ENCODE measurements at places on chromosomes 7 and 10.

DNA sequence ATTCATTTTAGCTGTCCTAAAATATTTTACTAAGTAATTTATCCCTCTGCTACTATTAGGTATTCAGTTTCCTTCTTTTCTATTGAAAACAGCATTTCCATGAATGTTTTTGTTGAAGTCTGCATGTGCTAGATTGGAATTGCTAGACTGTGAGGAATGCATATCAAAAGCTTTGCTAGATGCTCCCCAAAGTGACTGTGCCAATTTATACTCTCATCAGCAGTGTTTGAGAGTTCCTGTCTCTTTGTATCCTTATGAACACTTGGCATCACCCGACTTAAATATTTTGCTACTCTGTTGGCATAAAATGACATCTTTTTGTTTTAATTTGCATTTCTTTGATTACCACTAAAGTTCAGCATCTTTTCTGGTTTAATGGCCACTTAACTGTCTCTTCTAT, 45.0 kb upstream of the PRR15 start:
- DNase-seq: no peak

GRCh38 chr10:73590881-73591799, at the start of gene USP54:
Gene USP54 (minus strand): TSS chr10:73591342. CDS start chr10:73575658, 15,684 bp downstream.
- DNase-seq: no peak

DNA sequence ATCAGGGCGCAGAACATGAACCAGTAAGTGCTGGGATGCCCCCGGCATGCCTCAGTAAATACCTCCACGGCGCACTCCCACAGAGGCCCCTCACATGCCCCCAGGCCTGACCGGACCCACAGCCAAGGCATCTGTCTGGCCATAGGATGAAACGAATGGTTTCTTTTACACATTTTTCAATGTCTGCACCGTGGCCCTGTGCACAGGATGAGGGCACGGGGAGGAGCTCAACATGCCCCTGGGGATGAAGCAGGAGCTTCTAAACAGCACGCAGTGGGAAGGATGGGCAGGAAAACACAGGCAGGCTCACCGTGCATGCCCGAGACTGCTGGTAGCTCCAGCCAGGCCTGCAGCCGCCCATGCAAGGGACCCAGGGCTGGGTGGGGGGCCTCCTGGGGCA, 283.3 kb downstream of the TNS3 start:
- no peak for DNase-seq

DNA sequence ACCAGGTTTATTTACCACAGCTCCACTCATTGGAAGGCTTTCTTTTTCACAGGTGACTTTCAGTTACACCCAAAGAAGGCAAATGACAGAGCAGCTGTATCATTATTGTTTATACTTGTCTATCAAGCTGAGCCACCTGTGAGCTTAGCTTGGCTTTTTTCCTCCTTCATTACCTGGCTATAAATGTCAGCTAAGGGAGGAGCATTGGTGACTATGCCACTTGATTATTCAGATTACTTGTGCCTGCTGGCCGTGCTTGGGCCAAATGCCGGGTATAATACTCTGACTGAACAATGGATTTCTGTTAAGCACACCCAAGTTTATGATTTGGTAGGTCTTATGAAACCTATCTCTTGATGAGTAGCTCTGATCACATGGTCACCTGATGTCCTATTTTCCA, 9.9 kb upstream of the GNAT3 start:
- no peak for DNase-seq

GRCh38 chr7:25952261-25953057, 199.5 kb upstream of the NFE2L3 start:
- no peak for DNase-seq

- peak; percentile 95 for DNase-seq
These were observed at the start of gene RAB11FIP2 for GRCh38 chr10:118046395-118047156. Gene RAB11FIP2 (minus strand): TSS chr10:118046941. CDS start chr10:118046163, 778 bp downstream.

GRCh38 chr7:119888251-119888650, 384.7 kb upstream of the KCND2 start:
- no peak for DNase-seq

GRCh38 chr7:88020953-88021665, 87.1 kb downstream of the ADAM22 start:
- DNase-seq: no peak

GRCh38 chr7:67662804-67663203, 666.2 kb downstream of the TYW1 start:
- no peak for DNase-seq

GRCh38 chr7:80869821-80870751, 48.8 kb downstream of the SEMA3C start:
- no peak for DNase-seq

GRCh38 chr10:112792487-112793201, 157.4 kb upstream of the TCF7L2 start:
- no peak for DNase-seq

GRCh38 chr7:75983471-75984129, 10.8 kb downstream of the TMEM120A start:
- no peak for DNase-seq

- no peak for DNase-seq
These were observed 16.5 kb upstream of the DDIT4 start for GRCh38 chr10:72257051-72257892.

DNA sequence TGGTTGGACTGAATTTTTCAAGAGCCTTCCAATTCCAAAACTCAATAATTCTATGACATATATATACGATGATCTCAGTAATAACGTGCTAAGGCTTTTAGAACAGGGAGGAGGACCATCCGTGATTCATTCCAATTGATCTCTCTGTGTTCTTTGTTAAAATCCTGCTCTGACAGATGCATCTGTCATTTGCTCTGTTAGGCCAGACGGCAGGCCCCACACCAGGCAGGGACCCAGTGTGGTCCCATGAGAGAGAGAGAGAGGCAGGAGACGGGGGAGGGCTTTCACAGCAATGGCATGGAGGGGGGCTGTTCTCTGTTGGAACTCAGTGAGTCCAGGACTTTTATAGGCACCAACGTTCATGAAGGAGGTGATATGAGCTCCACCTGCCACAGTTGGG, 160.0 kb upstream of the INSYN2A start:
- no peak for DNase-seq

DNA sequence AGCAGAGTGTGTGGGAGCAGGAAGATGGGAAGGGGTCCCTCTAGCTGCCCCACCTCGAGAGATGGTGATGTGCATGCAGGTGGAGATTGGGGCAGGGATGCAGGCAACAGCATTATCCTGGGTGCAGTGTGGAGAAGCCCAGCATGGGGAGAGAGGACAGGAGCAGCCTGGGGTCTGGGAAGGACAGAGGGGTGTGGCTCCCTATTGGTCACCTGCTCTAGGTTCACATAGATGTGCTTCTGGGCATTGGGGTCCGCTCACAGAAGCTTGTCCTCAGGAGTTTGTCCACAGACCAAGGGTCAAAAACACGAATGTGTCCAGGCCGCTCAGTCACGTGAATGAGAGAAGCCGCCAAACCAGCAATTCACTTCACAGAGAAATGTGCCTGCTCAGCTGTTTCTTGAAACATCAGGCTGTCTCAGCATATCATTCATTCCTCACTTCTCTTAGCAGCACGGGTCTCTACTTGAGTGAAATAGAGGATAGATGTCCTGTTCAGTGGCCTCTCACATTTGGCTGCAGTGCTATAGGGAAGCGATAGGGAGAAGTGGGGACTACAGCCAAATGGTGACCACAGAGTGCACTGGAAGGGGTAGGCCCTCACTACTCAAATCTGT, 11.5 kb upstream of the SLC29A3 start:
- DNase-seq: no peak

DNA sequence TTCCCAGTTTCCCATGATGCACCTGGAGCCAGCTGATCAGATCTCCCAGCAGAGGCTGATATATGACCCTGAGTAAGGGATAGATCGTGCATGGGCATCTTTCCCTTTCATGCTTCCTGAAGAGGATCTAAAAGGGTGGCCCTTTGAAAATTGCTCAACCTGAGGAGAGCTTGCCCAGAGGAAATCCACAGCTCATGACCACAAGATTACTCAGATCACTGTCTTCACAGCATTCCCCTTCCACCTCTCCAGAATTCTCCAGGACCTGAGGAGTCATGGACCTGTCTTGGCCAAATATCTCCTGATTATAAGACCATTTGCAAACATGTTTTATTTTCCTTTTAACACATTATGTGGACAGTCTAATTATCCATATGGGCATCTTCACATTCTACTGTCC, 328.1 kb downstream of the LHFPL3 start:
- no peak for DNase-seq

DNA sequence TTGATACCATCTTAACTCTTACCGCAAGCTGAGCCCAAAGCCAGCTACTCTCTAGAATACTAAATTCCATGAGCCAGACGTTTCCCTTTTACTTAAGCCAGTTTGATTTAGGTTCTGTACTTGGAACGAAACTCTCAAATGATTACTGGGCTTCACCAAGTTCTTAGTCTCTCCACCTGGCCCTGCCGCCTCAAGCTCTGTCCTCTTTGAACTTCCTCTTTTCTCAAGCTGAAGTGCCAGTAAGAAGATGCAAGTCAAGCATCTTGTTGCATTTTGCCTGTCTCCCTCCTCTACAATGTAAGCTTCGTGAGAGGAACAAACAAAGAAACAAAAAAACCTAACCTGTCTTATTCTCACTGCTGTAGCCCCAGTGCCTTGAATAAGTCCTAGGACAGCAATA, 358.2 kb upstream of the NPVF start:
- no peak for DNase-seq

GRCh38 chr7:157358753-157359096, 21.9 kb downstream of the DNAJB6 start:
- DNase-seq: no peak

DNA sequence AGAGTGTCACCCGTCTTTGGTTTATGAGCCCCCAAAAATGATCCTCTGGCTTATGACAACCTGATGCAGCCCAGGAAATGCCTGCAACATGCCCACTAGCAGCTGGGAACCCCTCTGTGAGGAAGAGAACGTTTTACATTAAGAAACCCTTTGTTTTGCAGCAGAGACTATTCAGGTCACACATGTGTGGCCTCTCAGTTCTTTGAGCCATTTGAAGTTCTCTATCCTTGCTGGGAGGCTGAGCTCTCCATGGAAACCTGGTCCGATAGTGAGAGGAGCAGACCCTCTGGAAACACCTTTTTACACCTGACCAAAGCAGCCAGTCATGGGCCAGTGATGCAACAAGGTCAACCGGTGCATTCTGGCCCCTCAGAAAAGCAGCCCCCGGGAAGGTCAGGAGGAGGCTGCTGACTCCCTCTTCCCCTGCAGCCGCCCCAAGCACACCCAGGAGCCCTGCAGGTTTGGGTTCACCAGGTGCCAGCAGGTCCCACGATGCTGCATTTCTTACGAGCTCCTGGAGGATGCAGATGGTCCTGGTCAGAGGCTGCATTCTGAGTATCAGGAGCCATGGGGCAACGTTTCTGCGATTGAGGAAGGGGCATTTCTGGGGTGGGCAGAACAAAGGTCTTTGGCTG, 134.3 kb downstream of the ZMYND11 start:
- no peak for DNase-seq

- no peak for DNase-seq
These were observed 39.5 kb downstream of the CNPY1 start for GRCh38 chr7:155506854-155507337.

DNA sequence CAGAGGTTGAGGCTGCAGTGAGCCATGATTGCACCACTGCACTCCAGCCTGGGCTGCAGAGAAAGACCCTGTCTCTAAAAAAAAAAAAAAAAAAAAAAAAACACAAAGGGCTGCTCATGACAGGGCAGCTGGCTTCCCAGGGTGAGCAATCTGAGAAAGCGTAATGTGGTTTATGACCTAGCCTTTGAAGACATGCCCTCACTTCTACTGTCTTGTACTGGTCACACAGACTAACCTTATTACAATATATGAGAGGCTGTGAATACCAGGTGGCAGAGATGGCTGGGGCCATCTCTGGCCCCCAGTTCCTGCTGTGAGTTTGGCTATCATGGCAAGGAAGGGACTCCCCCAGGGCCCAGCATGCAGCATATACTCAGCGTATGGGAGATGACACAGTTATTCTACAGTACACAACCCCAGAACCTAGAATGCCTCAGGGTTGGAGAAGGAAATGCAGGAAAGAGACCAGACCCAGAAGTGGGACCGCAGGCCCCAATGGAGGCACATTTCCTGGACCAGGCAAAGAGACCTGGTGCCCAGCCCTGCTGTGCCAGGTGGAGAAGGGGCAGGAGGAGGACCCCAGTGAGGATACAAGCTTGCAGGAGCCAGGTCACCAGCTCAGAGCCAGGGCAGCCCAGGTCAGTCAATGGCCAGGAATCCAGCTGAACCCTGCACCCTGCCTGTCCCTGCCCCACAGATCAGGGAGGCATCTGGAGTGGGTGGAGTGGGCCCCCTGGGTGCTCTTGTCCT, 26.3 kb downstream of the NPTX2 start:
- DNase-seq: no peak

DNA sequence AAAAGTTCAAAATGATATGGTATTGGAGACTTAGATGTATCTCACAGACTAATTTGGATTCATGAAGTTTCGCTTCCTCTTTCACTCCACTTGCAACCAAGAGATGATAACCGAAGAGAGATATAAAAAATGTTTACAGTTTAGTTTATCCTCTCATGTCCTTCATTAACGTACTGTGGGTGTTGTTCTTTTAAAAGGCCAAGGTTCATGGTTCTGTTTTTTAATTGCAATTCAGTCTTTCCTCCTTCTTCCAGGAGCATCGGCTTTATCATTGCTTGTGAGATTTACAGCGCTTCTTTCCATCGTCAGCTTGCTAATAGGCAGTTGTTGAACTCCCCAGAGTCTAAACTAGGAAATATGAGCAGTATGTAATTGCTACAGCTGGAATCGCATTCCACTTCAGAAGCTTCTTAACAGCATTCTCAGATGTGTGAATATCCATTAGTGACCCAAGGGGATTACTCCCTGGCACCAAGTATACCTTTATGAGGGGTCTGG, 75.9 kb upstream of the HGF start:
- DNase-seq: no peak

- no peak for DNase-seq
These were observed 42.4 kb downstream of the STARD3NL start for GRCh38 chr7:38220452-38220851.

- no peak for DNase-seq
These were observed 47.1 kb upstream of the TMEM72 start for GRCh38 chr10:44864051-44864450.

GRCh38 chr7:130086938-130087337, 16.6 kb downstream of the KLHDC10 start:
- no peak for DNase-seq

DNA sequence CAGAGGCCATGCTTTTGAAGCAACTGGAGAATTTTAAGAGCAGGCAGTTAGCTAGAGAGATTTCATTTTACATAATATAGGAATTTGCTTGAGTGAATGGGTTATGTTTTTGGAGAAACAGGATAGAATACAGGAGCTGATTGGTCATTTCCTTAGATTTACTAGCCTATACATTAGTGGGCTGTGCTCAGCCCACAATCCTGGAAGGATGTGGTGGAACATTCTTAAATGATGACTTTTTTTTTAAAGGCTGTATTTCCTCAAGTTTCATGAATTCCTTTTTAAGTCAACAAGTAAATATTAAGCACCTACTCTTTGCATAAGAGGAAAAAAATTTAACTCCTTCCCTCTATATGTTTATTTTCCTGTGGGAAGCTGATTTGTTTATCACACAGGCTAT, 314.4 kb upstream of the BMPER start:
- DNase-seq: no peak

- no peak for DNase-seq
These were observed 27.9 kb upstream of the COL1A2 start for GRCh38 chr7:94366832-94367231.

- DNase-seq: no peak
These were observed 18.1 kb upstream of the ABCB5 start for GRCh38 chr7:20597339-20597738.

Data from activated T-cell treated with anti-CD3 and anti-CD28 coated beads for 1 hour (primary cell).